IMR-90 (cell line): ENCODE measurements at places on chromosomes 13 and 19. TPM values are rescaled to one million over a fixed set of nuclear protein-coding genes. Genes with fewer than 3 reads are reported as not detected.

GRCh38 chr13:85665286-85665685 lies 133.9 kb downstream of the SLITRK6 start:
- peak; percentile 82 for DNase-seq

DNA sequence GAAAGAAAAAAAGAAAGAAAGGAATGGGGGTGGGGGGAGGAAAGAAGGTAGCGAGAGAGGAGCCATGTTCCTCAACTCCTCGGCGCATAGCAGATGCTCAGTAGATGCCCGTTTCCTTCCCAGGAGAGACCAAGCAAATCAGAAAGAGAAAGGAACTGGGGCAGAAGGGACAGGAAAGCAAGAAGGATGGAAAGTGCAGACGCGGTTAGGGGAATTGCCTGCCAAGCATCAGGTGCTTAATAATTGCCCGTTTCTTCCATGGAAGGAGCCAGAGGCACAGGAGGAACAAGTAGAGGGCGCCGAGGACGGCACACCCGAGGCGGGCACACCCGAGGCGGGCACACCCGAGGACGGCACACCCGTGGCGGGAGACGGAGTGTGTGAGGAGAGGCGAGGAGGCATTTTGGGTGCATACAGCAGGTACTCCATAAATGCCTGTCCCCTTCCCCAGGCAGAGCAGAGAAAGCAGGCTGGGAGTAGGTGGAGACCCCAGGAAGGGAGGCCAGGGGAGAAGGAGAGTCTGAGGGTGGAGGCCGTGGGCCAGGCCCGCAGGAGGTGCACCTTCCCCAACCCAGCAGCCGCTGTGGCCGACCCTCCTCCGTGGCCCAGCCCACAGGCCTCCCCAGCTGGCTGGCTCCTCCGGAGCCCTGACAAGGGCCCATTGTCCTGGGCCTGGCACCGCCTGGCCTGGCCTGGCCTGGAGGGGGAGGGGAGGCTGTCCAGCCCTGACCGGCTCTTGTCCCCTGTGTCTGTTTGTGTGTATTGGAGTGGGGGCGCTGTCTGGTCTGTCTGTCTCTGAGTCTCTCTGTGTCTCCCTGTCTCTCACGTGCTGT lies 14.6 kb downstream of the JOSD2 start:
- DNase-seq: no peak

DNA sequence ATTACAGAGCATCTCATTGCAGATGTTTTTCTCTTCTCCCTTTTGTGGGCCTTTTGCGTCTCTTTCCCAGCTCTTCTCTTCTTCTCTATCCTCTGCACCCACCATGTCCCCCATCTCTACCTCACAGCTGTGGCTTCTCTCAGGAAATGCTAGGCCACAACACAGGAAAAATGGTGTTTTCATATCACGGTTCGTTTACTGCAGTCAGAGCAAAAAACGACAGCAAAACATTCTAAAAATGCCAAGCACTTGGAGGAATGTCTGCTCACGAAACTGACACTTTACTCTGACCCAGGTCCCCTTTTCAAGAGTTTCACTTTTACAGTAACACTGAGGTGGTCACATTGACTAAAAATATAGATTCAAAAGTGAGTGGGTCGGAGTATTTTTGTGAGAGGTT lies 152.2 kb downstream of the DCT start:
- no peak for DNase-seq

DNA sequence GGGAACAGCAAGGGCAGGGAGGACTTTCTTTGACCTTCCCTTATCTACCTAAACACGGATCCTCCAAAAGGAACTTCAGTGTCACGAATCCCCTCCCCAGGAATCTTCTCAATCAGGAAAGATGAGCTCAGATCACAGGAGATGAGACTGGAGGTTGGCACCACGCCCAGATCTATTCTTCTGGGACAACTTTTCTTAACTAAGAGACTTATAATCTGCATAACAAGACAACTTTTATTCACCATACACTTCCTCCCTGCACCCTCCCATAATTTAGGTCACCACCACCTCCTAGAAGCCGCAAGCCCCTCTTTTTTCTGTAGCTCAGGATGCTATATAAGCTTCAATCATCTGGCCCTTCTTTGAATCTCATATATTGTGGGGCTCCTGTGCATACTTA lies 19.2 kb upstream of the AKT2 start:
- no peak for DNase-seq

- no peak for DNase-seq
These were observed 552.1 kb downstream of the DCT start for GRCh38 chr13:93927431-93927830.

DNA sequence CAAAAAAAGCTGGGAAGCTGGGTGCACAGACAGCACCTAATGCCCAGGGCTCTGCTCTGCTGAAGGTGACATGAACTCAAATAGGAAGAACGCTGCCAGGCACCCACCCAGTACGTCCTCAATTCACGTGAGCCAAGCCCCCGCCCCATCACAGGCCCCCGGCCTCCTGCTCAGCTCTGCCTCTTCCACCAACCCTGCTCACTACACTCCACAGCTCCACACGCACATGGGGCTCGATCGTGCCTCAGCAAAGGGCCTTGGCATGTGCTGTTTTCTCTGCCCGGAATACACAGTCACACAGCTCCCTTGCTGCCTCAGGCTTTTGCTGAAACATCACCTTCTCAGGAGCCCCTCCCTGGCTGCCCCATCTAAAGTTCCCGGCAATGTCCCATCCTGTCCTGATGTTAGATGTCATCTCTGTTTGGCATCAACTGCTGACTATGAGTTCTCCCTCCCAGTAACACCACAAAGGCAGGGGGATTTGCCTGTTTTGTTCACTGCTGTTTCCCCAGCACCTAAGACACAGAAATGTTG lies 2.3 kb downstream of the ATP13A1 start:
- no peak for DNase-seq

DNA sequence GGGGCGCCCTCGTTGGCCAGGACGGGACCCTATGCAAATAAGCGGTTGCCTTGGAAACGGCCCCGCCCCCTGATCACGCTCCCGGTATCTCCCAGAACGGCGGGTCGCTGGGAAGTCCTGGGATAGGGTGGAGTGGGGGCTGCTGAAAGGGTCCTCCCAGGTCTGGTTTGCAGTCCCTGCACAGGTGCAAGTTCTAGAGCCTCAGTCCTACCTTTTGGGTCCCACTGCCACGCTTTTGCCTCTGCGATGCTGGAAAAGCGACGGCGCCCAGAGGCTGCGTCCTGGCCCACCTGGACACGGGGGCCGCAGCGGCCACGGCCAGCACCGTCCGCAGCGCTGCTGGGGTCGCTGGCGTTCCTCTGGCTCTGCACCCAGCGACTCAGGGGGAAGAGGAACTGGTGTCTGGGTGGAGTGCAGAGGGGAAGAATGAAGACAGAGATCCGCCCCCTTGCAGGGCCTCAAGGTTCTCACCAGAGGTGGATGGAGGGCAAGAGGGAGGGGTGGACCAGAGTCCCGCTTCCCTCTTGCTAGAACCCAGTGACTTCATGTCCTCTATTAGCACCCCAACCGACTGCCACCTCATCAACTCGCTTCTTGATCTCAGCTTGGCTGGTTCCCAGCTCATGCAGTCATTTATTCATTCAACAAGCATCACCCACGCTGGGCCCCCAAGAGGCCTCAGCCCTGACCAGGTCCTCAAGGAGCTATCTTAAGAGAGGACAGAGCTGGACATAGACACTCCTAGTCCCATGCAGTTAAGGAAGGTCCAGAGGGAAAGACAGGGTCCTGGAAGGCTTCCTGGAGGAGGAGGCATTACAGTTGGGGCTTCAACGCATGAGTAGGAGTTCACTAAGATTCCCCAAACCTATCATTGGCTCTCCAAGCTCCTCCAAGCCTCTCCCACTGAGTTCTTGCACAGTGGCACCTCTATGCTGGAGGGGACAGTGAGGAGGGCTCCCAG lies at the start of gene LRRC25:
Gene LRRC25, minus strand, starts transcription at position 381 of the 961 bp plus-strand sequence. CDS start 659 bp downstream, outside the sequence.
- DNase-seq: no peak

GRCh38 chr13:40096357-40096901 lies 441.0 kb downstream of the COG6 start:
- DNase-seq: no peak

DNA sequence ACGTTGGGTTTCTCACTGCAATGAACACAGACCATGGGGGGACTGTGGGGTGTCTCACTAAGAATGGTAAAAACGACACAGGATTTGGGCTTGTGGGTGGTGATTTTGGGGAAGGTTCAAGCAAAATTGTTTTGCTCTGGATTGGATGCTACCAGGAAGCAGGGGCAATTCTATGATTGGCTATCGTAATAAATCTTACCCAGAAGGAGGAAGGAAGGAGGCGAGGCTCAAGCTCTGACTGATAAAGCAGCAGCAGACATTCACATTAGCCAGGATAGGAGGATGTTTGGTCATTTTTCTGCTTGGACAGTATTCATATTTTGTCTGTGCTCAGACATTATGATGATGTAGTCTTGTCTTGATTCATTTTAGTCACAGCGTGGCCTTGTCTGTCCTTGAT lies 1.5 kb downstream of the ZNF576 start:
- DNase-seq: no peak

DNA sequence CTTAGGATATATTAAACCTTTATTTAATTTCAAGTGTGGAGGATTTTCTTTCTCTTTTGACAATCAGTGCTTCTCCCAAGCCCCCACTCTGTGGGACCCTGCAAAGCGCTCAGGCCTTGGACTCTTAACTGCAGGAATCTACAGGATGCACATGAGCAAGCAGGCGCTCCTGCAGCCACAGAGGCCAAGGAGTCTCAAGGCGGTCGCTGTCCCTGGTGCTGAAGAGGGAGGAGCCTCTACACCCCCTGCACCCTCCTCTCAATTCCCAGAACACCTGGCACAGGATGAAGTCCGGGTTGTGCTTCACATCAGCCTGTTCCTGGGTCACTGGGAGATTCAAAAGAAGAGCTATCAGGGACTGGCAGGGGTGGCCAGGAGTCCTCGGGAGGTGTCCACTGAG lies 13.5 kb downstream of the OR10H4 start:
- no peak for DNase-seq

- DNase-seq: peak; percentile 80
These were observed 46.4 kb downstream of the AP1M1 start for GRCh38 chr19:16244091-16244490.

Gene YJU2
- 15.6 and 20.3 TPM in 2 replicates for total RNA-seq

Gene KLF12
- 44.8 and 45.0 TPM in 2 replicates for total RNA-seq

GRCh38 chr13:27455331-27455855 lies 5.0 kb upstream of the MTIF3 start:
- no peak for DNase-seq

DNA sequence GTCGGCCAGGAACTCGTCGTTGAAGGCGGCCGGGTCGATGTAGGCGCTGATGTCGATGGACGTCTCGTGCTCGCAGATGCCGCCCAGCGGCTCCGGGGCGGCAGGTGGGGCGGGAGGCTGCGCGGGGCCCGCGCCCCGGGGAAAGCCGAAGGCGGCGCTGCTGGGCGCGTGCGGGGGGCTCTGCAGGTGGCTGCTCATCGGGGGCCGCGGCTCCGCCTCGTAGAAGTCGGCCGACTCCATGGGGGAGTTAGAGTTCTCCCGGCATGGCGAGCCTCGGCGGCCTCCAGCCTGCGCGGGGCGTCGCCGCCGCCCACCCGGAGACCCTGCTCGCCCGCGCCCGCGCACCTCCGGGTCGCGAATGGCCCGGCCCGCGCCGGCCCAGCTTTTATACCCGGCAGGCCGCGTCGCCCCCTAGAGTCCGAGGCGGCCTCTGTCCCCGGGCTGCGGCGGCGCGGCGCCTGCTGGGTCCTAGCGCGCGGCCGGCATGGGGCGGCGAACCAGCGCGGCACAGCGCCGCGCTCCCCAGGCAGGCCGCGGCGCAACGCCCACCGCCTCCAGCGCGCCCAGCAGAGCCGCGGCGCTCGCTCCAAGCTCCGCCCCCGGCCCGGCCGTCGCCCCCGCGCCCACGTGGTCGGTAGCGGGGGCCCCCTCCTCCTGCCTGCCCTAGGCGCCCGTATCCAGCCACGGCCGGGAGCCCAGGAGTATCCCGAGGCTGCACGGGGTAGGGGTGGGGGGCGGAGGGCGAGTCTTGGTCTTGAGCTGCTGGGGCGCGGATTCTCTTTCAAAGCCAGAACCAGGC lies at the start of gene CEBPA:
Gene CEBPA, minus strand, starts transcription at position 360 of the 799 bp plus-strand sequence. Its CDS starts 120 bp downstream, at position 240.
- peak; percentile 72 for DNase-seq

DNA sequence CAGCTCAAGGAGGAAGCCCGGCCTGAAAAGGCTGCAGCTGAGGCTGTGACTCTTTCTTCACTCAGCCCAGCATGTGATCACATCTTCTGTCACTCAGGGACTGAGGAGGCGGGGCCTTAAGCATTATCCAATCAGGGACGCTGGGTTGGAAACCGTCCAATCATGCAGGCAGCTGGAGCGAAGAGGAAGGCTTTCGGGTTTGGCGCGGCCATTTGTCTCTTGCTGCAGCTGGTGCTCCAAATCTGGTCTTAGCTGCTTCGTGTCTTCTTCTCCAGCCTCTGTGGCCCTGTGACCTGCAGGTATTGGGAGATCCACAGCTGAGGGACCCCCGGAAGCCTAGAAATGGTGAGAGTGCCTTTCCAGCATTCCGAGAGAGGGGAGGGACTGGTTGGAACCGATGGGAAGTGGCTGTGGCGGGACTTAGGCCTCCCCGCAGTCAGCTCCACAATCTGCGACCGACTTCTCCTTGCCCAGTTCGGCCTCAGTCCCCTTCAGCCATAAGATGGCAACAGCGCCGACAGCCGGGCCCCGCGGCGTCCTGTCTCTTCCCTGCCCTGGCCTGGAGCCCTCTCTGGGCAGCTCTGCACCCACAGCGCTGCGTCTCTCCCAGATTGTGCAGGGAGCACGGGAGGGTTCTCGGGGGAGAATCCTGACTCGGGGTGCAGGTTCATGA lies at the start of gene ZNF90:
Gene ZNF90, plus strand, starts transcription at position 210 of the 673 bp plus-strand sequence. Its CDS starts 133 bp downstream, at position 343.
- DNase-seq: peak; percentile 93

DNA sequence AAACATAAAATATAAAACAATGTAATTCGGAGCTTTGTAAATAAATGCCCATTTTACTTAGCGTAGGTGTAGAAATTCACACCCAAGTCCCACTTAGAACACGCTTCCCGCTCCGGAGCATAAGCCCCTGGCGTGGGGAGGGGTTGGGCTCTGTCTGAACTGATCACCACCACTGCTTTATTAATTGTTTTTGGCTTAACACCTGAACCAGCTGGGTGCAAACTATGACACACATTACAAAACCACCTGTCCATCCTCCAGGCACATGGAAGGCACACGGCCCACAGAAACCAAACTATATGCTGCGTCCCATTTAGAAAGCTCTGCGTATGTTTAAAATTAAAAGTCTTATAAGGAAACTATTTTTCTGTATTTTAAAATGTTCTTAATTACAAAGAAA lies 25.9 kb downstream of the RASA3 start:
- DNase-seq: no peak

- DNase-seq: peak; percentile 16
These were observed 16.2 kb upstream of the TNFRSF19 start for GRCh38 chr13:23554000-23554399.

GRCh38 chr19:41545547-41545946 lies 30.4 kb upstream of the CEACAM21 start:
- DNase-seq: no peak

GRCh38 chr19:29624489-29625185 lies 18.6 kb downstream of the POP4 start:
- DNase-seq: peak; percentile 4

Gene CFAP97D2
- not detected in 2 replicates for total RNA-seq

Gene KLF5
- total RNA-seq: 4.4 and 5.4 TPM in 2 replicates

- DNase-seq: no peak
These were observed 34.3 kb downstream of the AMER2 start for GRCh38 chr13:25137788-25138115.

DNA sequence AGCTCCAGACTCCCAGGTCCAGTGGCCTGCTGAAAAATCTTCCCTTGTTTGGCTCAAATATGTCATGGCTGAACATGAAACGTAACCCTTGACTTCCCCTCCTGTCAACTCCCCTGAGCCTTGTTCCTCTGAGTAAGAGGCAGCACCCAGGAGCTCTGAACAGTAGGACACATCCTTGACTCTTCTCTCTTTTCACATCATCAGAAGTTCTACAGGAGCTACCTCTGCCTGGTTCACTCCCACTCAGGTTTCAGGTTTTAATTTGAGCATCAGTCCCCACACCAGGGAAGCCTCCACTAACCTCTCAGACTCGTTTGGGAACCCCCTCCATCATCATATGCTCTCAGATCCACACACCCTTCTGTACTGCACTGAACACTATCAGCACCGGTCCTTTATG lies 30.3 kb downstream of the ZNF823 start:
- no peak for DNase-seq

Gene PSENEN
- 8.6 and 9.0 TPM in 2 replicates for total RNA-seq
